SW 1271 (cell line): ENCODE measurements at places on chromosomes 3 and 15.

DNA sequence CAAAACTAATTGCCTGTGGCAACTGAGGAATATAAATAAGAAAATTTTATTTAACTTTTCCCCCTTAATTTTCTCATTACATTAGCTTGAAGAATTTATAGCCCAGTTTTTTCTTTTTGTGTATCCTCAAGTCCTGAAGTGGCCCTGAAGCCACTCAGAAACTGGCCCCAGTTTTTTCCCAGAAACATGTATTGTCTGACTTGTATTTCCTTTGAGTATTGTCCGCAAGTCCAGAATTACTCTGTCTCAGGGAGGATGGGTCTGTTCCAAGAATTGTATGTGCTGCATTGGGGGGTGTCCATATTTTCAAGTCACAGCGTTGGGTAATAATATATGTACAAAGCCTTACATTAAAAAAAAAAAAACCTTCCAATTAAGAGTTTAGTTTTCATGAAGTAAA lies 149.7 kb upstream of the IL12A start:
- DNase-seq = no peak

GRCh38 chr15:46766021-46766420 lies 951.3 kb upstream of the SEMA6D start:
- DNase-seq = no peak

GRCh38 chr3:13525827-13526625 lies 22.9 kb upstream of the FBLN2 start:
- DNase-seq = no peak

- DNase-seq = no peak
These were observed 266.5 kb upstream of the CADM2 start for GRCh38 chr3:84692261-84692660.

DNA sequence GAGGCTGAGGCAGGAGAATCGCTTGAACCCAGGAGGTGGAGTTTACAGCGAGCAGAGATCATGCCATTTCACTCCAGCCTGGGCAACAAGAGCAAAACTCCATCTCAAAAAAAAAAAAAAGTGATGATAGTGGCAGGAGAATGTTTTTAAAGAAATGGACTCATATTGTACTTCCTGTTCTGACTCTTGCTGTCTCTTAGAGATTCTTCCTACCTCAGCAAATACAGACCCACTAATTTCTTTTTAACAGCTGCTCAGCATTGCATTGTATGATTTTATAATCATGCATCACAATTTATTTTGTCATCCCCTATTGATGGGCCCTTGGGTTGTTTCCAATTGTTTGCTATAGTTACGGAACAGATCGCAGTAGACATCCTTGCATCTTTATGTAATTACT lies 8.8 kb upstream of the ANKDD1A start:
- DNase-seq = no peak
